ENCODE measurements at places on chromosomes 11 and 22. TPM values are rescaled to one million over a fixed set of nuclear protein-coding genes. Genes with fewer than 3 reads are reported as not detected.

The OR8G1 gene
- not detected for total RNA-seq

- no peak for DNase-seq
These were observed 21.3 kb upstream of the RRAS2 start for GRCh38 chr11:14380125-14380936.

DNA sequence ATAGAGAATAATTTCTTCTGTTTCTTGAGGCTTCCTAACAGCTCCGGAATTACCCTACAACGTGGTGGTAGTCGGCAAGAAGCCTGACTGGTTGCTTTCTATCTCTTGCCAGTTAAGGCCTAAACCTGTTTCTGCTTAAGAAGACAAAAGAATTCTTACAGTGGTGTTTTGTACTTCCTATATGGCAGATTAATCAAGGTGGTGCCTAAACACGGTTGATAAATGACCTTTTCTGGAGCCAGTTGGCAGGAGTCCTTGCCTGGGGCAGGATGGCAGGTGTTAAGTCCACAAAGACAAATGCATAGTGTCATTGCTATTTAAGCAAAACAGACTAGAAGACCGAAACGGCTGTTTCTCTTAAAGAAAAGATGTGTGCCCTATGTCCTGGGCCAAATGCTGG lies 9.9 kb downstream of the GVQW3 start:
- no peak for DNase-seq

DNA sequence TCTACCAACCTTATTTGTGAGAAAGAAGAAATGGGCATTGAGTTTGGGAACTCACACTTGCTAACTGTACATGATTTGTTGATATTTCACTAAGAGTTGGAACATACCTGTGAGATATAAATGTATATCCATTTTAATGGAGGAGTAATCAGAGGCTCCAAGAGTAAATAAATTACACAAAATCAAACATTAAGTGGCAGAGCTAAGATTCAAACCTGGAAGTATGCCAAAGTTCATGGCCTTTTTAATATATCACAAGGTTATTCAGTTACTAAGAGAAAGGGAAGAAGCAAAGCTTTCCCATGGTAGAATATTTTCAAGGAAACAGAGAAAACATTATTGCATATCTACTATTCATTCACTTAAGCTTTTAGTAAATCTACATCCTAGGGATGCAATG lies 1641.1 kb downstream of the FAM181B start:
- no peak for DNase-seq

DNA sequence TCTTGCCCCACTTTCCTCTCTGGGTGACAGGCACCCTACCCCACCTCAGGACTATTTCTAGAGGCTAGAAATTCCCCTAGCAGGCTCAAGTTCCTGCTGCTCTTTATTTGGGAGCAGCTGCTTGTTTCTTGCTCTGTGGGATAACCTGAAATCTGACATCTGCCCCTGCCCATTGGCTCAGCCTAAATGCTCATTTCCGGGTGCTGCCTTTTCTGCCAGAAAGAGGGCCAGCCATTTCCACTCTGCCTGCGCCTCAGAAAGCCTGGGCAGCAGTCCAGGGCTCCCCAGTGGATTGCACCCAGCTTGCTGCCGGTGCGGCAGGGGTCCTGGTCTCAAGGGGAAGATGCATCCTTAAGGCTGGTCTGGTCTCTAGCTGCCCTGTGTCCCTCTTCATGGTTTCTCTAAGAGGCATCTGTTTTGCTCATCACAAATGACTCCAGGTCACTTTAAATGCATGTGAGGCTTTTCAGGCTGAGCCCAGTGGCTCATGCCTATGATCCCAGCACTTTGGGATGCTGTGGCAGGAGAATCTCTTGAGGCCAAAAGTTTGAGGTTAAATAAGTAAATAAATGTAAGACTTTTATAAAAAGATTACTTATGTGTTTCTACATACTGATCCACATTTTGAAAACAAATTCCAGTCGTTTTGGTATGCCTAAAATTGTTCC lies 10.3 kb upstream of the PNPLA5 start:
- no peak for DNase-seq

- no peak for DNase-seq
These were observed 889.1 kb downstream of the OPCML start for GRCh38 chr11:132643239-132643638.

DNA sequence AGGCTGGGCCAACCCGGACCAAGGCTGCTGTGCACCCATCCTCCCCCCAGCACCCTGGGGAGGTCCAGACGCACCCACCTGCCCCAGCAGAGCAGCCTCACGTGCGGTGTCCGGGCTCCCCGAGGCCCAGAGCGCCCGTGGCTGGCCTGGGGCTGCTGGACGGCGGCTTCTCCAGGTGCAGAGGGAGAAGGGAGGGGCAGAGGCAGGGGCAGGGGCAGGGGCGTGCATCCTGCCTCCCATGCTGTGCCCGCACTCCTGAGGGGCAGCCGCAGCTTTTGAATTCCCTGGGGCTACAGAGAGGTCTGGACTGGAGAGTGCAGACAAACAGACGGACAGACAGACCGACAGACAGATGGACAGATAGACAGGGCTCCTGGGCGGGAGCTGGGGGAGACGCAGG lies 83.6 kb upstream of the PRR5 start:
- DNase-seq, result no peak

DNA sequence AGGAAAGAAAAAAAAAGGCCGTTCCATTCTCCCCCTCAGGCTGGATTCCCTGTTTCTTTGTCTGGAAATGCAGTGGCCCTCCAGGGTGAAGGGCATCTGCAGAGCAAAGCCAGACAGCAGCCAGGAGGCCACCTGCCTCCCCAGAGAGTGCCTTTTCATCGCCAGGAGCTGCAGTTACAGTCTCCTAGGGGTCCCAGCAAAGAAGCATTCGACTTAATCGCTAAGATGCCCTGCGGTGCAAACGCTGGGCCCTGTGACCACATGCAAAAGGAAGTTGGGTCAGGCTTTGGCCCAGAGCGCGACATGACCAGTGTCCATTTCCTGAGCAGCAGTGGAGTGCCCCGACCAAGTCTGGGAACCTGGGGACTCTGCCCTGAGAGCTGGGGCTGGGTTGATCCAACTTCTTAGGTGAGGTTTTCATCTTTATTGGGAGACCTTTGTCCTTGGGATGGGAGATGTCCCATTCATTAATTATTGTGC lies 304.6 kb downstream of the OPCML start:
- DNase-seq, result no peak
